NCI-H1048 (cell line): ENCODE measurements at places on chromosomes 16 and 17.

DNA sequence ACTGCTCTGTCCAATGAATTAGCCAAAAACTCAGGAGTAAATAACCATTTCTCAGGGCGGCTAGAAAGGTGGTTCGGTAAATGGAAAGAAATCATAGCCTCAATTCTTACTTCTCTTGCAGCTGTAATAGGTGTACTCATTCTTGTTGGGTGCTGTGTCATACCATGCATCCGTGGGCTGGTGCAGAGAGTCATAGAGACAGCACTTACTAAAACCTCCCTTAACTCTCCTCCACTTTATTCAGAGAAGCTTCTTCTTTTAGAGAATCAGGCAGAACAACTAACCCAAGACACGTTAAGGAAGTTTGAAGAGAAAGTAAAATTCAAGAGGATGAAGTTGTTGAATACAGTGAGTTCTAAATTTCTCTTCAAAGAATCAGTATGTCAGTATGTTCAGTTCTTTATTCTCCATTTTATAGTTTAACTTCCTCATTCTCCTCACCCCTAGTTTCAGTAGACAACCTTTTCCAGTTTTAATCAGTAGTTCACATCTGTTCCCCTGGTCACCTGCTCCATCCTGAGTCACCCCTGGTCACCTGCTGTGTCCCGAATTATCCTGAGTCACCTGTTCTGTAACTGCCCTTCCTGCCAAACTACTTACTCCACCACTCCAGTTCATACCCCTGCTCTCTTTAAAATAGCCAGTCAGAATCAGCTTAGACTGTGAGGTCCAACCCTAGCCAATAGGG is 85.9 kb downstream of the EMP2 start:
- no peak for DNase-seq

- no peak for DNase-seq
These were observed 22.5 kb upstream of the DYNLL2 start for GRCh38 chr17:58060596-58061191.

GRCh38 chr16:69501956-69502745 is 63.6 kb upstream of the NFAT5 start:
- no peak for DNase-seq

- DNase-seq: no peak
These were observed 16.7 kb downstream of the SBK1 start for GRCh38 chr16:28308794-28309584.

DNA sequence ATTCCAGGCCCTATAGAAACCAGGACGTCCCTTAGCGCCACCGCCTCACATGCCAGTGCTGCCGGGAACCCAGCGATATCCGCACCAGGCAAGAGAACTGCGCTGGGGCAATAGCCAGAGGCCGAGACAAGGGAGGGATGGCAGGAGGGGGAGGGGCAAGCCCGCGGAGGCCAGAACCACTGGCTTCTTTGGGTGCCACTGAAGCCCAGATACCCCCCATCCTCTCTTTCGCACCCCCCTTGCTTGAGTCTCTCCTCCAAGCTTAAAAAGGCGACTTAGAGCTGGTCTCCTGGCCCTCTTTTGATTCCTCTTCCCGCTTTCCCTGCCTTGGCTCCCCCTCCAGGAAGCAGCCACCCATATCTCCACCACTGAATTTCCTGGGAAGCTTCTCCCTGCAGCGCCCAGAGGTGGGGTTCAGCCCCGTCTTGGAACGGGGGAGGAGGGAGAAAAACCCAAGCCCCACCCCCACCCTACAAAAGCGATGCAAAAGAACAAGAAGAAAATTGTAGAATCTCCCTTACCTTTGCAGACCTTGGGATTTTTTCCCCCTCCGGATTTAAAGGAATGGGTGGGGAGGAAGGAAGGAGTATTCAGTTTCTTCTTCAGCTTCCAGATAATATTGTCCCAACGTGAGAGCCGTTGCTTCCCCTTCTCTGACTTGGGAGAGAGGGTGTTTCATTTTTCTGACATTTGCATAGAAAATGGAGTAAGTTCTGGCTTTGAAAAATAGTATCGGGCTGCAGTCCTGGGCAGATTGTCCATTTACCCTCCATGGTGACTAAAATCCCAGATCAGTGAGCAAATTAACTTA is 622 bp downstream of the HOXB6 start:
- no peak for DNase-seq

GRCh38 chr16:86351041-86351784 is 159.1 kb upstream of the FOXF1 start:
- DNase-seq: no peak

- no peak for DNase-seq
These were observed 41.3 kb downstream of the BEAN1 start for GRCh38 chr16:66468321-66468965.

GRCh38 chr17:60514053-60514452 is 12.0 kb downstream of the APPBP2 start:
- DNase-seq: no peak

DNA sequence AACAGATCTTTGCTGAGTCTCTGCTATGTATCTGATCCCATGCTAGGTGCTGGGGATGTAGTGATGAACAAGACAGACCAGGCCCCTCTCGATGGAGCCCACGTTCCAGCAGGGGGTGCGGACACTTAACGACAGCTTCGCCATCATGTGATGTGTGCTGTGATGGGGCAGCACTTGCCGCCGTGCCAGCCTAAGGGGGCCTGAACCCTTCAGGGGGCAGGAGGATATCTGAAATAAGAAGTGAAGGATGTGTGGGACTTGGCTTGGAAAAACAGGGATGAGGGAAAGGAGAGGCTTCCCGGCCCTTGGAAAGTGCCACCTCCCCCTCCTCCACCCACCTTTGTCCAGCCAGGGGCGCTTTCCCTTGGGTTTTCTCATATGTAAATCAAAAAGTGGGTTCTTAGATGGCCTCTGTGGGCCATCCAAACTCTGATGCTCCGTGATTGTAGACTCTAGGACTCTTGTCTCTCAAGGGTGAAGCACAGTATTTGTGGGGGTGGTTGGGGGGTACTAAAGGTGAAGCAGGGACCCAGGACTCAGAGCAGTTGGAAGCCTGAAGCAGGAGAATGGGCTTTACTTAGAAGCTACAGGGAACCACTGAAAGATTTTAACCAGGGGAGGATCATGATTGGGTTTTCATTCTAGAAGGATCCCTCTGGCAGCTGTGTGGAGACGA is 4.0 kb upstream of the DLX3 start:
- DNase-seq: no peak

DNA sequence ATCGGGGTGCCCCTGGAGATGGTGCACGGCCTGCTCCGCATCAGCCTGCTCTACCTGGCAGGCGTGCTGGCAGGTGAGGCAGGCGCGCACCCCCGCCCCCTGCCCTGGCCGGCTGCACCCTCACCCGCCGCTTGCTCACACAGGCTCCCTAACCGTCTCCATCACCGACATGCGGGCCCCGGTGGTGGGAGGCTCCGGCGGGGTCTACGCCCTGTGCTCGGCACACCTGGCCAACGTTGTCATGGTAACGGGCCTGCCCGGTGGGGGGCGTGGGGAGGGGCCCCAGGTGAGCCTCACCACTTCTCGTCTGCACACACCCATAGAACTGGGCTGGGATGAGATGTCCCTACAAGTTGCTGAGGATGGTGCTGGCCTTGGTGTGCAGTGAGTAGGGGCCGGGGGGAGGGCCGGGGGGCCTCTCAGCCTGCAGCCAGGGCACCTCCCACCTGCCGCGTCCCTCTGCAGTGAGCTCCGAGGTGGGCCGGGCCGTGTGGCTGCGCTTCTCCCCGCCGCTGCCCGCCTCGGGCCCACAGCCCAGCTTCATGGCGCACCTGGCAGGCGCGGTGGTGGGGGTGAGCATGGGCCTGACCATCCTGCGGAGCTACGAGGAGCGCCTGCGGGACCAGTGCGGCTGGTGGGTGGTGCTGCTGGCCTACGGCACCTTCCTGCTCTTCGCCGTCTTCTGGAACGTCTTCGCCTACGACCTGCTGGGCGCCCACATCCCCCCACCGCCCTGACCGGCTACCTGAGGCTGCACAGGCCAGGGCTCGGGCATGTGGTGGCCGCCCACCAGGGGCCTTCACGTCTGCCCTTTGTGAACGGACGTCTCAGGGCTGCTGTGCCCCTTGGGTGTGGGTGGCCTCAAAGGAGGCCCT is 2.1 kb downstream of the RHBDL1 start:
- DNase-seq: no peak

GRCh38 chr17:42906772-42907446 is 6.3 kb downstream of the G6PC1 start:
- DNase-seq: no peak

DNA sequence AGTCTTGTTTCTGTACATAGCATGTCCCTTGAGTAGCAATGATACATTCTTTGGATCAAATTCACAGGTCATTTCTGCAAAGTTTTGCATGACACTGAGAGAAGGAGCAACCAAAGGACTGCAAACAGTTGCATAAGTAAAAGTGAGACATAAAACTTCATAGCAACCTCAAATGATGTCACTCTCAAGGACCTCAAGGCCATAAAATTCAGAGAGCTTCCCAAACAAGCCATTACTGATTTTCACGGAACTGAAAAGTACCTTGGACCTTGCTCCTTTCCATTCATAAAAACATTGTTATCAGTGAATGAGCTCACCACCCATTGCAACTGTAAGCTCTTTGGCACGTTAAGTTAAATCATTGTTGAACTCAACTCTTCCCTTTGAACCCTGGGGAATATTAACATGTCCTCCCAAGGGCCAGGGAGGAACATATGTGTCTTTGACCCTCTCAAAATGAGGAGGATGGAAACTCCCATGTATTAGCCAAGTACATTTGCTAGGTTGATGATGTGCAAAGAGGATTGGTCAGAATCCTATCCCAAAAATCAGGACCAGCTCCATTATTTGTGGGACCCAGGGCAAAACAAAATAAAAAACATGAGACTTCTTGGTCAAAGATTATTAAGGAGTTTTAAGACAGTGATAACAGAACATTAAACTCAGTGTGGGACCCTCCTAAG is 275.0 kb upstream of the DYNLRB2 start:
- no peak for DNase-seq

DNA sequence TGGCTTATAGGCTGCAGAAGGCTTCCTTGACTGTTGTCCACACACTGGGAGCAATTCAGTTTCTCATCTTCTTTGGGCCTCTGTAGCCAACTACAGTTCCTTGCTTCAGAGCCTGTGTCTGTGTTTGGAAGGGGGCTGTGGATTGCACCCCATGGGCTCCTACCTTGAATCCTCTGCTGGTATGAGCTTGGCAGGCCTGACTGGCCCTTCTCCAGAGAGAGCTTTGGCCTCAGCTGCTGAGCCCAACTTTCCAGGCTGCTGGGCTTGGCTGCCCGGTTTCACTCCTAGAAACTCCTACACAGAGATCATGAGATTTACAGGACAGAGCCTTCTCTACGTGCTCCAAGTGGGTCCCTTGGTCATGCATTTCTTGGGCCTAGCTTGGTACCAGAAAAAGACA is 354.4 kb downstream of the SNX29 start:
- DNase-seq: no peak

GRCh38 chr17:80254396-80255251 is 6.0 kb upstream of the RNF213 start:
- no peak for DNase-seq

DNA sequence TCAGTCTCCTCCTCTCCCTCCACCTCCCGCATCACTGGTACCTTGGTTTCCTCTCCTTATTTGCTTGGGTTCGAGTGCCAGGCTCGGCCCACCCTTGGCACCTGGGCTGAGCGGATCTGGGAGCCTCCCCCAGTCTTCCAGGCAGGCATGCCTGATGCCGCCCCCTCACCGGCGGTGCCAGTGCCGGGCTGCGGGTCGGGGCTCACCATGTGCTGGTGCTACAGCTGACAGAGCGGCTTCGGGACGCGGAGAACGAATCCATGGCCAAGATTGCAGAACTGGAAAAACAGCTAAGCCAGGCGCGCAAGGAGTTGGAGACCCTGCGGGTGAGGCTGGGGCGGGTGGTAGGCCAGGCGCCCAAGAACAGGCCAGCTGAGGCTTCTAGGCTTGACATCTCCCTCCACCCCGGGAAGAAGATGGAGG is 19.2 kb downstream of the FMNL1 start:
- DNase-seq: no peak

DNA sequence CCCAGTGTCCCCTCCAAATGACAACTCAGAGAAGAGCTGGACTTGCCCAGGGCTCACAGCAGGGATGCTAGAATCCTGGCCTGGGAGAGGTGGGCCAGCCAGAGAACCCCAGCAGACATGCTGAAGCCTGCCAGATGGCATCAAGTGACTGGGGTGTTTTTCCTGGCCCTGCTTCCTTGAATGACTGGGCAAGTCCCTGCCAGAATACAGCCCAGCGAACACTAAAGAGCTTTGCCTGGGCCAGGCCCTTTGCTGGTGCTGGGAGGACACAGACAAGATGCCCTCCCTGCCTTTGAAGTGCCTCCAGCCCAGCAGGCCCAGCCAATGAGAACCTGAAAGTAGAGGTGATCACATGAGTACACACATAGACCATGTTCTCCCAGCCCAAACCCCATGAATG is 11.5 kb downstream of the ZNF319 start:
- no peak for DNase-seq
